ENCODE measurements at places on chromosomes 5 and 9.

DNA sequence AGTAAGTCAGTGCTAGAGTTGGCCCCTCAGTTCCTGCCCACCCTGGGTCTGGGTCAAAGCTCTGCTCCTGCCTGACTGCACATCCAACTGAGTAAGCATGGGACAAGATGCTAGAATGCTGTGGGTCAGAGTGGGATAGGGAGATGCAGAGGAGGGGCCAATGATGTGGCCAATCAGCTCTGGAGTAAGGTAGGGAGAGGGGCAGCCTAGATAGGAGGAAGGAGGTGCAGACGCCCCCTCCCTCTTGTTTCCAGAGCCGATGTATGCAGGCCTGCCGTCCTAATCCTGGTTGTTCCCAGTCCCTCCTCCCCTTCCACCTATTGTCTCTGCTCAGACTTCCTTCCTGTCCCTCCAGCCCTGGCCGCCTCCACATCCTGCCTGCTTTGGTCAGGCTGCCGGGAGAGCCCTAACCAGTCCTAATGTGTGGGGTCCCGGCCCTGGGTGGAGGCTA is 1.3 kb downstream of the ARAP3 start:
- no peak for DNase-seq

DNA sequence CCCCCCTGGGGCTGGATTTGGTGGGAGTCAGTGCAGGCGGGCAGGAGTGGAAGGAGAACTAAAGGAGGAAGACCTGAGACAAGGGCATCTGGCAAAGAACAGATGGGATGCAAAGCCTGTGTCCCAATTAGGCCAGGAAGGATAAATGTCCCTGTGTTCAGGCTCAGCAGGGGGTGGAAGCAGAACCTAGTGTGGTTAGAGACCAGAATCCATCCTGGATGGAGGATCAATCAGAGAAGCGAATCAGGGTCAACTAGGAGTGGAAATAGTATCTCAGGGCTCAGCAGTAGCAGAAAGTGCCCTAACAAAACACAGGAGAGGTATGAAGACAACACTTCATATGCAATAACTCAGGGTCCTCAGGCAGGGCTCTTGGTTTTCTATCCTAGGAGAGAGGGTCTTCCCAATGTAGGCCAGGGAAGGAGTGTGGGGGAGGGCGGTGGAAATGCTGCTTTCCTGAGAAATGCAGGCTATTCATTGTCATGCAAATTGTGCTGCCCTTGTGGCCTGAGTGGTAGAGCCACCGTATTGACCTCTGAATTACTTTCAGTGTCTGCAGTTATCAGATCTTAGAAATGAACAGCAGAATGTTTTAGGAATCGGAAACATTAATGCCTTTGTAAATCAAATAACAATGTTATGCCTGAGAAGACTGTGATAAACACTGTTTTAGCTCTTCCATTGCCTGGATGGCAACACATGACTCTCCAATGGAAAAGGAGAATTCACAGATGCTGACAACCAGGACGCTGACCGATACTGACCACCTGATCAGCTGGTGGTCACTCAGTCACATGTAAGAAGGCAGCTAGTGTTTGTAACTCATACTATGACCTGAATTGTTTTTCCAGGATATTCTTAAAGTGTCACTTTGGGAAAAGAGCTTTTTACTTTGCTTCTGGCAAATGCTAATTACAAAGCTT is 323.6 kb downstream of the SEMA5A start:
- no peak for DNase-seq

- DNase-seq = no peak
Measured at GRCh38 chr5:160979385-160979784, 127.4 kb upstream of the ATP10B start.

GRCh38 chr9:101235105-101235866 is 149.5 kb downstream of the BAAT start:
- no peak for DNase-seq

GRCh38 chr9:111078391-111079038 is 40.2 kb upstream of the LPAR1 start:
- no peak for DNase-seq

DNA sequence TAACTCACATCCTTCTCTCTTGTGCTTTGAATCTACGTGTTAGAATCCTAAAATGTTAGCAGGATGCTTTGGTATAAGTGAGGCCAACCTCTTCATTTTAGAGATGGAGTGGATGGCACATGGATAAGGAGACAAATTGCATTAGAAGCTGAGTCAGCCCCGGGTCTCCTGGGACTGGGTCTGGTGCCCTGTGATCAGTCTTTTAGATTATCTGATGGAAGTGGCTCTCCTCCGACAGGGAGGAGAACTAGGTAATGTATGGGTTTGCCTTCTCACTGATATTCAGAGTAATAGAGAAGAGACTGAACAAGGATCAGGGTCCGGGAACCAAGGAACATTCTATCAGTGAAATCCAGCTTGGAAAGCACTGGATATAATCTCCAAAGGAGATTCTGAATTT is 74.9 kb upstream of the TNFSF8 start:
- DNase-seq = no peak

- DNase-seq = no peak
Measured at GRCh38 chr5:156920861-156921431, 42.1 kb downstream of the TIMD4 start.

DNA sequence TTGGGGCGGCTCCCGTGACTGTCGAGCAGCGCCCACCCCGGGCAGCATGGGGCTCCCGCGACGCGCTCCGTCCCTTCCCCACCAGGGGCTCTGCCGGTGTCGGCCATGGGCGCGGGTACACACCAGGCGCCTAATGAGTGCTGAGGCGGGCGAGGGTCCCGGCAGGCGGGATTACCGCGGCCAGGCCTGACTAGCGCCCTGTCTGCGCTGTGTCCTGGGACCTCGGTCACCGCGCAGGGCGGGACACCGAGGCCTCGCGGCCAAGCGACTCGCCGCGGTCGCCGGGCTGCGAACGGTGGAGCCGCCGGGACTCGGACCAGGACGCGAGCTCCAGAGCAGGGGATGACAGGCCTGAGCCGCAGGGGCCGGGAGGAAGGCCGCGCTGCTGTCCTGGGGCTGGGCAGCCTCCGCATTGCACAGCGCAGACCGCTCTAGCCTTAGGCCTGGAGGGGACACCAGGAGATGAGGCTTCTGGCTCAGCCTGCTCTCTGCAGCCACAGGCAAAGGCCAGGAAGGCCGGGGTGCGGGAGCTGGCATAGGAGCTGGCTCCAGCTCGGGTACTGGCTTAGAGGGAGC is 14.1 kb downstream of the LCN10 start:
- no peak for DNase-seq

- DNase-seq = no peak
Measured at GRCh38 chr9:80500300-80500699, 928.5 kb downstream of the TLE4 start.

- DNase-seq = no peak
Measured at GRCh38 chr5:50889790-50890189, 223.4 kb downstream of the PARP8 start.

DNA sequence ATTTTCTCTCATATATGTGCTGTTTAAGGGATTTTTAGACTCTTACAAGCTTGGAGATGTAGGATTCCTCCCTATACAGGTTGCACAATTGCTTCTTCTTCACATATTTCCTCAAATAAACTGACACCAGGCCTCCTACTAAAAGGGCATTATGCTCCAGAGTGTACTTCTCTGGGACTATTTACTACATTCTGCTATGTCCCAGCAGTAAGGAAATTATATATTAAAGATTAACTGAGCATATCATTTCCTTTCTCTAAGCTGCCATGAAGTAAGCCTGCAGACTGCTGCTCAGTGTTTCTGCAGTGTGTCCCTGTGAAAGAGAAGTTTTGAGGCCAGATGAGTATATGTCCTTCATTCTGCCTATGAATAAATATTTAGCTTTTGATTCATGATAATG is 356.9 kb upstream of the NUDT12 start:
- no peak for DNase-seq

DNA sequence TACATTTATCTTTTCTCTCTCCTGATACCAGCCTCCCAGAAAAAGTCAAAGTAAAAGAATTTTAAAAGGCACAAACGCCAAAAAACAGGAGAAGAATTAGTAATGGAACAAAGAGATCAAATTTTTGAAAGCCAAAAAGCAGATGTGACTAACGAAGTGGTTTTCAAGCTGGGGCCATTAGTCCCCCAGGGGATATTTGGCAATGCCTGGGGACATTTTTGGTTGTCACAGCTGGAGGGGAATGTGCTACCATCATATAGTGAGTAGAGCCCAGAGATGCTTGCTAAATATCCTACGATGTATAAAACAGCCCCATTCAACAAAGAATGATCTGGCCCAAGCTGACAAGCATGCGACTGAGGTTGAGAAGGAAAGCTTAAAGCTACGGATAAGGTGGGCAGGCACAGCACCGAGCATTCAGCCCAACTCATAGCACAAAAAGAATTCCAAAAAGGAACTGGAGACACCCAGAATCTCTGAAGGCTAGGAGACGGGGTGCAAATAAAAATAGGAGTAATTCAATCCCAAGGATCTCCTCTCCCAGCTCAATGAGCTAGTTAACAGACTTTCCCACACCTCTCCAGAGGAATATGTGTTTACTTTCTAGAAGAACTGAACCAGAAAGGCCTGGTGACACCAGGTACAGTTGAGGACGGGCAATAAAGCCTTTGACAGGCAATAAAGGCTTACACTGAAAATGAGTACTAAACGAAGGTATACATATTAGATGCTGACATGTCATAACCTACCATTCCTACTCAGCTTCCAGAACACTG is 269.0 kb downstream of the DENND1A start:
- no peak for DNase-seq

- DNase-seq = no peak
Measured at GRCh38 chr9:83628540-83628939, 5.6 kb downstream of the IDNK start.

DNA sequence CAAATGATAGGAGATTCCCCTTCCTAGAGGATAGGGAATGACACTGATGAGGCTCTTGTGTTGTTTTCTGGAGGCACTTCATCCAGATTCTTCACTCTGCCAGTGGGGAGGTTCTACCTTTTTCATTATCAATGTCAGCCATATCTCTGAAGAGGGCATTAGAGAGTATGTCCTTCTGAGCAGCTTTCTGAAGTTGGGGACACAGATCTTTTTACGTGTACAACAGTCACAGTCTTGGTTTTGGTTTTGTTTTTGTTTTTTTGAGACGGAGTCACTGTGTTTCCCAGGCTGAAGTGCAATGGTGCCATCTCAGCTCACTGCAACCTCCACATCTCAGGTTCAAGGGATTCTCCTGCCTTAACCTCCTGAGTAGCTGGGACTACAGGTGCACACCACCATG is 22.6 kb downstream of the CENPH start:
- DNase-seq = no peak

DNA sequence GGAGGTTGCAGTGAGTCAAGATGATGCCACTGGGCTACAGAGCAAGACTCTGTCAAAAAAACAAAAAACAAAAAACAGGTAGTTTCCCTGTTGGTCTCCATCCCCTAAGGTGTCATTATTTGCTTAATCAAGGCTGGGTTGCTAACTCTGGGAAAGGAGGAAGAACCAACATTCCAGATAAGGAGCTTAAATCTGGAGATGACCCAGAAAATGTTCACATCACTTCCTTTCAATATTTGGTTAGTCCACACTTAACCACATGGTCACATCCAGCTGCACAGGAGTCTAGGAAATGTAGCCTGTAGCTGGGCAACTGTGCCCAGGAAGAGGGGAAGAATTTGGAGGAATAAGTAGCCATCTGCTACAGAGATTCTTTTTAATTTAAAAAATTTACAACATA is 25.9 kb upstream of the MEGF9 start:
- DNase-seq = no peak

DNA sequence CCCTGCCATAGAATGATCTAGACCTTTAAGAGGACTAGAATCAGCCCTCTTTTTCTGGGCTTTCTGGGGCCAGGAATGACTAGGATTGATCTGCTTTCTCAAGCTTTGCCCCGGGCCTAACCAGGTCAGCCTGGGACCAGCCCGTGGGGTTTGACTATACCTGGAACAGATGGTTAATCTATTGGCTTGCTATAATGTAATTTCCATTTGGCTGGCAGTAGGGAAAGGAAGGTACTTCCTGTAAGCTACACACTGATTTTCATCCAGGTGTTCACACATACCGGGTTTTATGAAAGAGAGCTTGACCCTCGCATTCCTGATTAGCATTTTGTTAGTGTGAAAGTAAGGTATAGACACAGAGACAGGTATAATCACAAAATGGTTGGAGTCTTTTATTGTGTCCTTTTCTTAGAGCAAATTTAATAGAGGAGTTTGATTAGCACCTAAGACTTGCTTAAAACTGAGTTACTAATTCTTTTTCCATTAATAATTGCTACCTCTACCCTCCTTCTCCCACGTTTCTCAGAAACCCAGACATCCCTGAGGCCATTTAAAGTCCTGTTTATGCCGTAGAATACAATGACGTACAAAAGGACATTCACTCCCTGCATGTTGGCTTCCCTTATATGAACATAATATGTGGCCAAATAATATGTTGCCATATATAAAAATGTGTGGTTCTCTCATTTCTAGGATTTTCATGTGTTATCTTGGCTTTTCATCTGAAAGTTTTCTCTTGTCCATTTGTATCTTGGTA is 17.3 kb downstream of the LNPEP start:
- no peak for DNase-seq

- no peak for DNase-seq
Measured at GRCh38 chr9:22159586-22159985, 150.5 kb upstream of the CDKN2B start.

- peak; percentile 55 for DNase-seq
Measured at GRCh38 chr5:148972974-148973374, 89.9 kb downstream of the SH3TC2 start.

DNA sequence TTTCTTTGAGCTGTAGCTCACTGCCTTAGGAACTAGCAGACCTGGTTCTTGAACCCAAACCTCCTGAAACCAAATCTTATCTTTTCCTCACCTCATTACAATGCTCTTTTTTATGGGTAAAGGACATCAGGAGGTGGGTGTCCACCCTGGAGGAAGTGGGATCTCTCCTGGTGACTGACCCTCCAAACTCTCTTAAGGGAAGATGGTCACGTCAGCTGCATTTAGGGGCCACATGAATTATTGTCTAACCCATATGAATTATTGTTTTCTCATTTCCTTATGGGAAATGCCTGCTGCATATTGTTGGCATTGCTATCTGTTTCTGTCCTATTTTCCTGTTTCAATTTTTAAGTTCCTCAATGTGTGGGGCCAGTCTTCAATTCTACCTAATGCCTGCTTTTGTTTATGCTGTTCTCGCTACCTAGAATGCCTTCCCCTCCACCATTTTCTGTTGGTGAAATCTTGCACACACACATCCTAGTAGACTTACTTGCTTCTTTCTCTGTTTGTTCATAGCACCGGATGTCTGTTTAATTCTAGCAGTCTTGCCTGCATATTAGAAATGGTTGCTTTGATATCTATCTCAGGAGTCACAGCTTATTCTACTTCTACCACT is 22.0 kb upstream of the SPINK1 start:
- no peak for DNase-seq

All from HS-27A (cell line).